Esophagus squamous epithelium (tissue), 5 donors: ENCODE measurements at places on chromosomes 3 and 15.

DNA sequence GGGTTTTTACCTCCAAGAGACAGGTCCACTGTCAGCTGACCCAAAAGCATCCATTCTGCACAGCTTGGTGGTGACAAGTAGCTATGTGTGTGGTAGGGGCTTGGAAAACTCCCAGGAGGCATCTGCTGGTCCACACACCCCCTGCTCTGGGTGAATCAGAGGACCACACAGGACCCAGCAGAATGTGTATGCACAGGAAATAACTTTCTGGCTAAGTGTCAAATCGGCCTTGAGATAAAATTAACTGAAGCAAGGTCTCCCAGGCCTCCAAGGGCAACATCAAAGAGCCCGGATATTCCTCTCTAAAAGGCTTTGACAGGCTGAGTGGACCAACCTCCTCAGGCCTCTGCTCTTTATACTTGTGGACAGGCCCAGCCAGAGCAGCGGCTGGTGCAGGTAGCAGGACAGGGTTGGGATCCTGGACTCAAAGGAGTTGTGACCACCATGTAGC lies 66.5 kb downstream of the CTNNB1 start:
- H3K27me3 ChIP-seq = no peaks in the 10 kb centered on the region
- H3K4me3 ChIP-seq = no peak overlapping the region
- H3K27ac ChIP-seq = no peak overlapping the region
- DNase-seq = no peak
- H3K4me1 ChIP-seq = peaks cover 7% of the 10 kb centered on the region

- H3K4me3 ChIP-seq = peak overlapping the region; percentile 35
- H3K27me3 ChIP-seq = no peaks in the 10 kb centered on the region
- peak overlapping the region; percentile 84 for H3K27ac ChIP-seq
- peaks cover 20% of the 10 kb centered on the region for H3K4me1 ChIP-seq
- H3K36me3 ChIP-seq = no peaks in the 10 kb centered on the region
- no peak for DNase-seq
These were observed 79.1 kb upstream of the MEF2A start for GRCh38 chr15:99486371-99487336.

GRCh38 chr15:85005319-85005718 lies 23.7 kb downstream of the PDE8A start:
- no peak overlapping the region for H3K27ac ChIP-seq
- DNase-seq = no peak
- no peaks in the 10 kb centered on the region for H3K36me3 ChIP-seq
- peaks cover 30% of the 10 kb centered on the region for H3K4me1 ChIP-seq

DNA sequence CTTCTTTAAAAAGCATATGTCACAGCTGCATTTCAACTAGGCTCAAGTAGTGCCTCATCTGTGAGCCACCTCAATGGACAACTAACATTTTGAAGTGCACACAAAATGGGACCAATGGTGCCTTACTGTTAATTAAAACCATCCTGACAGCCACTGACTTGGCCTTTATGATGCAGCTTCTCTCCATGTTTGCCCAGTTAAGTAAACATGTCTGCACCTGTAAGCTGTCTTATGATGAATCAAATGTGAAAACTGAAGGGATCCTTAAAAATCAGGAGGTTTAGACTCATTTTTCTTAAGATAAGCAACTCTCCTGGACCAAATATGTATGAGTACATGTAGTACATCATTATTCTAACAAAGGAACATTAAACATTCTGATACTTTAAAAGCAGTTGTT lies 861.6 kb downstream of the ROBO1 start:
- no peaks in the 10 kb centered on the region for H3K4me1 ChIP-seq
- DNase-seq = no peak
- no peaks in the 10 kb centered on the region for H3K36me3 ChIP-seq
- H3K27ac ChIP-seq = no peak overlapping the region
- H3K27me3 ChIP-seq = no peaks in the 10 kb centered on the region

GRCh38 chr3:188153437-188154013 lies 432 bp upstream of the LPP start:
- H3K27me3 ChIP-seq = no peaks in the 10 kb centered on the region
- H3K4me1 ChIP-seq = peaks cover 24% of the 10 kb centered on the region
- H3K4me3 ChIP-seq = peak overlapping the region; percentile 69
- peak overlapping the region; percentile 98 for H3K27ac ChIP-seq
- no peaks in the 10 kb centered on the region for H3K36me3 ChIP-seq

DNA sequence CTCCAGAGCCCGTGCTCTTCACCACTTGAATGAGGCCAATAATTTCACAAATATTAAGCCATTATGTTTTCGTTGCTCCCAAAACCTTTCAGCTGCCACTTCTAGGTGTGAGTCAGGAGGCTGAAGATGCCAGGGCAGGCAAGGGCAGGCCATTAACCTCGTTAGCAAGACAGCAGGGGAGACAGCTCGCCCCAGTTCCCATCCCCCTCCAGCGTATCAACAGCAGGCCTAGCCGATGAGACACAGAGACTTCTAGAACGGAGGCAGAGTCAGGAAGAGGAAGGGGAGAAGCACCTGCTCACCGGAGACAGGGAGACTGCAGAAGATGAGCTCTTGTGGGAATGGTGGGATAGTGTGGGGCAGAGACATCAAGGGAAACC lies 28.0 kb upstream of the PLA2G4E start:
- DNase-seq = no peak
- peaks cover 25% of the 10 kb centered on the region for H3K4me1 ChIP-seq
- H3K27me3 ChIP-seq = no peaks in the 10 kb centered on the region

DNA sequence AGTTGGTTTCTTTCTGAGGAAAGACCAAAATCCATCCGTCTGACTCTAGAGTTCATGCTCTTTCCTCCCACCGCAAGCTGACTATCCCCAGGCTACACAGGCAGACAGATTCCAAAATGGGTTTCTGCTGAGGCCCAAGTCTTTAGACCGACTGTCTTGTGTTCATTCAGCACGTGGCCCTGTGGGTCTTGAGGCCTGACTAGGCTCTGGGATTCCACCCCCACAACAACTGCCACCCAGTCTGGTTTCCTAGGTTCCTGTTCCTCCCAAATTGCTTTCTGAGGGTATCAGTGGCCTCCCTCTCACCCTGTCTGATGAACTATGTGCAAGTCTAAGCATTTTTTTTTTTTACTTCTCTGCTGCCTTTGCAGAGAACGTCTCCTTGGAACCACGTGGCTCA lies 67.7 kb downstream of the CYP19A1 start:
- H3K4me3 ChIP-seq = no peak overlapping the region
- DNase-seq = no peak
- H3K27me3 ChIP-seq = peaks cover 4% of the 10 kb centered on the region
- peaks cover 10% of the 10 kb centered on the region for H3K4me1 ChIP-seq
- H3K27ac ChIP-seq = no peak overlapping the region
- no peaks in the 10 kb centered on the region for H3K36me3 ChIP-seq

GRCh38 chr15:69086427-69087204 lies 72.1 kb downstream of the NOX5 start:
- peaks cover 19% of the 10 kb centered on the region for H3K4me1 ChIP-seq
- DNase-seq = no peak
- H3K4me3 ChIP-seq = no peak overlapping the region
- peak overlapping the region; percentile 33 for H3K27ac ChIP-seq
- no peaks in the 10 kb centered on the region for H3K36me3 ChIP-seq

DNA sequence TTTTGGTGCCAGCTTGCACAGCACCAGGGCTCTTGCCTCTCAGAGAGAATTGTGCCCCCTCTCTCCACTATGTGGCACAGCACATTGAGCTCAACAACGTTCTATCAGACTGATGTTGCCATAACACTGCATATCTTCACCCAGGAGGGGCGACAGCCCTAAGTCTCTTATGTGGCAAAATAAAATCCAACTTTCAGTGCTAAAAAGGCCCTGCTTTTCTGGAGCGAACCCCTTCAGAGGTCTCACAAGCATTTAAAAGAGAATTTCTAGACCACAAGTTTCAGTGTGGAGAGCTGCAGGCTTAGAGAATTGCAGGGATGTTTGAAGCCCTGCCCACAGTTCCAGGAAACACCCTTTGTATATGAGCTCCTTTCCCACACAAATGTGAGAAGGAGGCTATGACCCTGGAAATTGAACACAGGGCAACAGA lies 85.5 kb downstream of the LIPC start:
- H3K27ac ChIP-seq = no peak overlapping the region
- H3K27me3 ChIP-seq = no peaks in the 10 kb centered on the region
- H3K4me1 ChIP-seq = peaks cover 34% of the 10 kb centered on the region
- H3K36me3 ChIP-seq = no peaks in the 10 kb centered on the region
- no peak for DNase-seq

- H3K4me3 ChIP-seq = no peak overlapping the region
- no peaks in the 10 kb centered on the region for H3K27me3 ChIP-seq
- no peaks in the 10 kb centered on the region for H3K4me1 ChIP-seq
- no peak overlapping the region for H3K27ac ChIP-seq
- no peaks in the 10 kb centered on the region for H3K36me3 ChIP-seq
- no peak for DNase-seq
These were observed 138.3 kb downstream of the CMSS1 start for GRCh38 chr3:99955773-99956562.

- H3K4me3 ChIP-seq = no peak overlapping the region
- H3K27ac ChIP-seq = no peak overlapping the region
- no peaks in the 10 kb centered on the region for H3K36me3 ChIP-seq
- peaks cover 5% of the 10 kb centered on the region for H3K4me1 ChIP-seq
These were observed 163.6 kb downstream of the CTNNB1 start for GRCh38 chr3:41362638-41363559.

DNA sequence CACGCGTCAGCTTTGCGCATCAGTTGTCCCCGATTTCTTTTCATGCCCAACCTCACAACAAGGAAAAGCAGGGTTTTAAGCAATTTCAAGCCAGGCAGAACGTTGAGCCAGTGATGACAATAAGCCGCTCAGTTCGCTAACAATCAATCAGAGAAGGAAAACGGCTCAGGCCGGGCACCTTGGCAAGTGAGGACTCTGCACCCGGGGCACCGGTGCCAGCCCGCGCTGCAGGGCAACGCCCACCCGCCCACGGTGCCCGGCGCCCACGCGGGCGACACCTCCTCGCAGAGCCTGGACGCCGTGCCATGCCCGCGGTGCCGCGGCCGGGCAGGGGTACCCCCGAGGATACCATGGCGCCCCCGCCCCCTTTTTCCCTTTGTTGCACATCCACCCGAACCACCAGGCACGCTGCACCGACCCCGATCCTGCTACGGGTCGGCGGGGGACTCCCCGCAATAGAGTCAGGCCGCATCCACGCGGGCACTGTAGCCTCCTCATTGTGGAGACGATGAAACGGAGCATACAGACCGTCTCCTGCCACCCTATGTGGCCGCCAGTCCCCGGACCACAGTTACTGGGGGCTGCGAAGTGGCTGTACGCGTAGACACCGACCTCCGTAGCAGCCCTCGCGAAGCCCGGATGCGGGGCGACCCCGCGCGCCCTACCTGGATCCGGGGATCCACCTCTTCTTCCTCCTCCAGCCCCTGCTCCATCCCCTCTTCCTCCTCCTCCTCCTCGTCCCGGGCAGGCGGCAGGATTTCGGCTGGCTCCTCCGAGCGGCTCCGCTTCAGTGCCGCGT lies 581 bp downstream of the SH3BP5 start:
- no peaks in the 10 kb centered on the region for H3K27me3 ChIP-seq
- DNase-seq = no peak
- H3K36me3 ChIP-seq = no peaks in the 10 kb centered on the region
- peak overlapping the region; percentile 76 for H3K4me3 ChIP-seq

DNA sequence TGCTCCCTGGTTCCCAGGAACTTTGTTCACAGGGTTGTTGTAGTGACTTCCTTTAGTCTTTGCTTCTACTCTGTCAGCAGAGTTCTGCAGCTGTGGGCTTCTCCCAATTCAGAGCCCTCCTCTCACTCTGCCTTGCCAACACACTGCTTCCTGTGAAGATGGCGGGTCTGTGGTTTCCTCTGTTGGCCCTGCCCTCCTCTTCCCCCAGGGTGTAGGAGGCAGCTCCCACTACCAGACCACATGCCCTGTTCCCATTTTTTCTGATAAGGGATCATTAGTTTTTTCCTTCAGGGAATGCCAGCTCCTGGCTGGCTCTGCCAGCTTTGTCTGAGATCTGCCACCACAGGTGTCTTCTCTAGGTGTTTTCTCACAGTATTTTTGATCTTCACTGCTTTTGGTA lies 12.7 kb downstream of the SPSB4 start:
- H3K27ac ChIP-seq = no peak overlapping the region
- H3K36me3 ChIP-seq = no peaks in the 10 kb centered on the region
- H3K4me1 ChIP-seq = no peaks in the 10 kb centered on the region
- H3K4me3 ChIP-seq = no peak overlapping the region

DNA sequence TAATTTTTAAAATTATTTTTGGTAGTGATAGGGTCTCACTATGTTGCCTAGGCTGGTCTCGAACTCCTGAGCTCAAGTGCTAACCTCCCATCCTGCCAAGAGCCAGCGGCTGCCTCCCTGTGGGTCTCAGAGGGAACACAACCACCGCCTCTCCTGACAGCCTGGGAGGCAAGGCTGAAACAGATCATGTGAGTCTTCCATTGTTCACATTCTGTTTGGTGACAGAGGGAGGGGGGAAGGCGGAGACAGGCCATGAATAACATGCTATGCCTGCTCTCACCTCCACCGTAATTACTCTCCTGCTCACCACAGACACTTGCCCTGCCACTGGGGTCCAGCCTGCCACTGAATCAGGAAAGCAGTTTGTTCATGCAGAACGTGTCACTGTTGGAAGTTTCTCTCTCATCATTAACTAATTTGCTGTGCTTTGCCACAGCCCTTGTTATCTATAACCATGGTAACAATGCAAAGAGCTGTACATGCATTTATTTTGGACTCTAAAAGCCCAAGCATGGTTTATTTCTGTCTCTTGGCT lies 78.4 kb upstream of the RASGRF1 start:
- no peaks in the 10 kb centered on the region for H3K36me3 ChIP-seq
- no peak overlapping the region for H3K4me3 ChIP-seq
- no peaks in the 10 kb centered on the region for H3K4me1 ChIP-seq

- no peaks in the 10 kb centered on the region for H3K27me3 ChIP-seq
- no peak for DNase-seq
- H3K4me3 ChIP-seq = no peak overlapping the region
- no peak overlapping the region for H3K27ac ChIP-seq
These were observed 307.3 kb upstream of the SATB1 start for GRCh38 chr3:18732474-18732873.

GRCh38 chr3:65636326-65636725 lies 402.4 kb downstream of the MAGI1 start:
- H3K36me3 ChIP-seq = no peaks in the 10 kb centered on the region
- no peak overlapping the region for H3K27ac ChIP-seq
- no peak for DNase-seq
- no peaks in the 10 kb centered on the region for H3K27me3 ChIP-seq
- H3K4me3 ChIP-seq = no peak overlapping the region

- no peaks in the 10 kb centered on the region for H3K4me1 ChIP-seq
- H3K27me3 ChIP-seq = no peaks in the 10 kb centered on the region
- no peak within 1 kb of the TSS for H3K27ac ChIP-seq
- no peak for DNase-seq
These were observed at the start of gene PYDC2 for GRCh38 chr3:191461113-191461595. Gene PYDC2, plus strand, starts transcription at chr3:191461163. Its CDS starts 0 bp downstream, at chr3:191461163.

GRCh38 chr3:170862618-170863374 lies 7.2 kb downstream of the RPL22L1 start:
- no peak overlapping the region for H3K27ac ChIP-seq
- H3K4me1 ChIP-seq = peaks cover 9% of the 10 kb centered on the region
- H3K27me3 ChIP-seq = no peaks in the 10 kb centered on the region
- H3K4me3 ChIP-seq = no peak overlapping the region
- H3K36me3 ChIP-seq = peaks cover 5% of the 10 kb centered on the region
- no peak for DNase-seq

DNA sequence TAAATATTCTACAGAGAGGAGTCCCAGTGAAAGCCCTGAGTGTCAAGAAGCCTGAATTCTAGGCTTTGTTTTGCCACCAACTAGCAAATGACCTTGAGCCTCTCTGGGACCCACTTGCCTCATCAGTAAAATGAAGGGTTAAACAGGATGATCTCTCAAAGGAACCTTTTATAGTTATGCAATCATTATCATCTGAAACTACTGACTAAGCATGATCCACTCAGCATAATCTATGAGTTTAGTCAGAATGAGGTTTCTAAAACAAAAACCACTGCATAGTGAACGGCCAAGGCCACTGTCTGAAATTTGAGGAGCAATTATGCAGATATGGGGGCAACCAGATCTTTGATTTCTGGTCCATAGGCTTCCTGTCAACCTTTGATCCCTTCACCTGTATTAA lies 319.0 kb downstream of the MECOM start:
- DNase-seq = no peak
- H3K27ac ChIP-seq = peak overlapping the region; percentile 49
- no peaks in the 10 kb centered on the region for H3K4me1 ChIP-seq
